DND-41 (cell line): ENCODE measurements at places on chromosomes 5 and 9.
A peak's percentile ranks its signal among the peaks of the same experiment; 100 is the strongest.

GRCh38 chr9:77427256-77427927 lies 220.7 kb downstream of the GNA14 start:
- DNase-seq: no peak

DNA sequence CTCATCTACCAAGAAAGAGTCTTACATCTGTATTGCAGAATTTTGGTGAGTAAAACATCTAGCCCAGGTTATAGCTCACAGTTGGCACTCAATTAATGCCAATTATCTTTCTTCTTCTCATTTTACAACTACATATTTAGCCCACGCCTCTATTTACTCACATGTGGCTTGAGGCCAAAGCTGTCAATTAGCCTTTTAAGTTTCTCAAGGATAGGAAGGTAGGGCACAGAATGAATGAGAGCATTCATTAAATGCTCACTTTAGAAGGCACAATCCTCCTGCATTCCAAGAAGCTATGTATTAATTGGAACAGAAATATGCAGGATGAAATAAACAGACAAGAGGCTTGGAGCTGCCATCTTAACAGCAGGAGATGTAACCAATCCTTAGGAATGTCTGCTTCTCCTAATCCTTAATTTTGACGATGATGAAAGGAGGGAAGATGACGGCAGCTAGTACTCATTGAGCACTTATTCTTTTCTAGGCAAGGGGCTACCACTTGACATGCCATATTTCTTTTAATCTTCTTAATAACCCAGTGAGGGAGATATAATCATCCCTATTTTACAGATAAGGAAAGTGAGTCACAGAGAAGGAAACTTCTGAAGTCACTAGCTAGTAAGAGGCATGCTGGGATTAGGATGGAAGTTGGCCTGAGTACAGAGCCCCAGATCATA lies 30.8 kb upstream of the PANK3 start:
- no peak for DNase-seq

GRCh38 chr9:21110708-21111576 lies 30.7 kb downstream of the IFNW1 start:
- peak; percentile 41 for DNase-seq

DNA sequence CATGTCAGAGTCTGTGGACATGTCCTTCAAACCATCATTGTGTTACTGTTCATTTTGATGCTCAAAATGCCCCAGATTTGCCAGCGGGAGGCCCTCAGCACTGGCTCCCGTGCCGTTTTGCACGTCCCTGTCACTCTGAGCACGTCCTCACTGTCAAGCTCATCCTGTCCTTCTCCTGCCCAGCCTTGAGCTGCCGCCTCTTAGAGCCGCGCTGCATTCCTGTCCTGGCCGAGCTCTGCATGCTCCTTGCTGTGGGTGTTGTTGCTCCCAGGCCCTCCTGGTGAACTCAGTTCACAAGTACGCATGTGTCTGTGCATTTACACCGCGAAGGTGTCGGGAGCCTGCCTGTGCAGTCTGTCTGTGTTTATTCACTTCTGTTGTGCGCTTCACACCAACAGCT lies 62.2 kb downstream of the WNK2 start:
- DNase-seq: no peak

DNA sequence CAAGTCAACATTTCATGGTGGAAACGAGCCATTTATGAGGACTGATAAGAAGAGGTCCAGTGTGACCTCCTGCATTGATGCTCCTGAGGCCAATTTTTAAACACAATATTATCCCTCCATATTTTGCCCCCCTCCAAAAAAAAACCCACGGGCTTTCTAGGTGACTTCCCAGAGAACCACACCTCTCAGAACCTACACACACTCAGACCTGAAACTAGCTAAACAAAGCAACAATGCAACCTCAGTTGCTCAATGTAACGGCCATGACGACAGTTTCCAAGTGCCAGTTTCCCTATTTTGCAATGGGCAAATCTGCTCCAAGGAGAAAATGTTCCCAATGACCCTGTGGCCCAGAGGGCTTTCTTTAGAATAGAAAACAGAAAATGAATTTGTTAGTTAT lies 3.5 kb downstream of the NRG2 start:
- no peak for DNase-seq

GRCh38 chr5:67315082-67315989 lies 118.7 kb upstream of the CD180 start:
- DNase-seq: no peak

GRCh38 chr5:96714951-96715451 lies 52.8 kb downstream of the CAST start:
- no peak for DNase-seq

DNA sequence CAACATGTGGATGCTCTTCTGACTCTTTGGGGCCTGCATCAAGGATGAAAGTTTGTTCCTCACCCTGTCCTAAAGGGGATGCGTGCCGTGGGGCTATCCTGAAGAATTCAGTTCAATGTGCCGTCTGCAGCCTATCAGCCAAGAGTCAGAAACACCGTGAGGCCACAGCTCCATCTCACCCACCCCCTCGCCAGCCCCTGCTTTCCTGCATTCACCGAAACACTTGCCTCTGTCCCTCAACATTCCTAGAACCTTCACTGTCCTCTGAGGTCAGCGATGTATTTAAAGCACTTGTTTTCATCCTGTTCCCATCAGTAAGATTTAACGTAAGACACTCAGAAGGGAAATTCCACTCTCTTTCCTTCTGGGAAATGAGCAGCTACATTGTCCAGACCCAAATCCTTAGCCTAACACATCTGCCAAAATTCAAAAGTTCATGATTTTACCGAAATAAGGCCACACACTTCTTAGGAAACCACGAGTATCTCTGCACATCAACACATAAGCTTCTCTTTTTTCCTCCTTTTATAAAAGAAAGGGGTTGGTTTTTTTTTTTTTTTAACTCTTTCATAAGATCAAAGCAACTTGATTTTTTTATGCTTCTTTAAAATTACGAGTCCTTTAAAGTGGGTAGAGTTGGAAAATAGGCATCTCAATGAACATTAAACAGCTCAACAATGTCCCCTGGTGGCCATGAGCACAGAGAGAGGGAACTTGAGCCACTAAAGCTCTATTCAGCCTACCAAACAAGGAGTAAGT lies 100.7 kb downstream of the SUSD1 start:
- peak; percentile 74 for DNase-seq

DNA sequence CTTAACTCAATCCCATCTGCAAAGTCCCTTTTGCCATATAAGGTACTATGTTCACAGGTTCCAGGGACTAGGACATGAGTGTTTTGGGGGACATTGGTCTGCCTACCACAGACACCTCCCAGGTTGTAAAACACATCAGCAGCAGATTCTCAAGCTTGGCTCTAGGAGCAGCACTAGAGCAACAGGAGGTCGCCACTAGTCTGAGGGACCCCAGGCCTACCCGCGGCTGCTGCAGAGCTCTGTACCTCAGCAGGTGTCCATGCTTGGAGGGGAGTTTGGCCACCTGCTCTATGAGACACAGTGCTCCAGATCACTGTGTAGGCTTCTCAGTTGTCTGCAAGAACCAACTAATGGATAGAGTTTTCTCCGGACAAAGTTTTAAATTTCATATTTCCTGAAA lies 262.2 kb upstream of the ARRDC3 start:
- DNase-seq: no peak

DNA sequence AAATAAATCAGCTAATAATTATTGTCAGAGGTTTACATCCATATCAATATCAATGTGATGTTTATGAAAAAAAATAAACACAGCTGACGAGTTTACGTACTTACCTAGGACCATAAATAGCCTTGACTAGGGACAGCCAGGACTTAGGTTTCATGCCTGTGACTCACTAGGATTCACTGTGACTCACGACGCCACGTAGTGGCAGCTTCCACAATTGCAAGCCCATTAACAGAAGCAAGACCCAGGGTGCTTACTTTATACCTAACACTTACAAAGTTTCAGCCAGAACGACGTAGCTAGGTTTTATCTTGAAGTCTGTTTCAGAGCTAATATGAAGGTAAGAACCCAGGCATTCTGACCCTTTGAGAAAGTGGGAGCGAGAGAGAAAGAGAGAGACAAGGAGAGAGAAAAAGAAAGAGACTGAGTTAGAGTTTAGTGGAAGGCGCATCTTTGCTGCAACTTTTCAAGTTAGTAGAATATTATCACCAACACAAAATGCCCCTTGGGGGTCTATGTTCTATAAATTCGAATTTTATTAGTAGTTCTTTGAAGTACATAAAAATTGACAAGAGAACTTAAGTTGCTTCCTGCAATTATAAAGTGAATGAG lies 191.2 kb downstream of the GNA14 start:
- peak; percentile 81 for DNase-seq

DNA sequence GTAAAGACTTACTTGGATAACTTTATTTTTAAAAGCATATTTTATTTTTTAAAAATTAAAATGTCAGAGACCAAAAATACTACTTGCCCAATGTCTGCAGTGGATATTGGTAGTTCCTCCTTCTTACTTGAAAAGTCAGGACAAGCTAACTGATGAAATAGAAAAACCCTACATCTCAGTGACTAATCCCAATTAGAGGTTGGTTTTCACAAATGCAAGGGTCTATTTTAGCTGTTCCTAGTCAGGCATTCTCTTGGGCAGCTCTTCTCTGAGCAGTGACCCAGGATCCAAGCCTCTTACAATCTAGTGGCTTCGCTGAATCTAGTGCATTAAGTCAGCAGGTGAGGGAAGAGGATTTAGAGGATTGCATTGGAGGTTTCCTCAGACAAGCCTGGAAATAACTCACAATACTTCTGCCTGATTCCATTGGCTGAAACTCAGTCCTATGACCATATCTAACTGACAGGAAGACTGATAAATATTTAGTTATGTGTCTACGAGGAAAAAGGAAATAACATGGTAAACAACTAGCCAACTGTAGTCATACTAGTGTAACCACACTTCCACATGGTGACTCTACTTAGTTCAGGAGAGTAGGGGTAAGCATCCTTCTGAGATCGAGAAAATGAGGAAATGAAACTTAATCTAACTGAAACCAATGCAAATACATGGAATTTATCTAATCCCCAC lies 34.2 kb upstream of the MIER3 start:
- no peak for DNase-seq

DNA sequence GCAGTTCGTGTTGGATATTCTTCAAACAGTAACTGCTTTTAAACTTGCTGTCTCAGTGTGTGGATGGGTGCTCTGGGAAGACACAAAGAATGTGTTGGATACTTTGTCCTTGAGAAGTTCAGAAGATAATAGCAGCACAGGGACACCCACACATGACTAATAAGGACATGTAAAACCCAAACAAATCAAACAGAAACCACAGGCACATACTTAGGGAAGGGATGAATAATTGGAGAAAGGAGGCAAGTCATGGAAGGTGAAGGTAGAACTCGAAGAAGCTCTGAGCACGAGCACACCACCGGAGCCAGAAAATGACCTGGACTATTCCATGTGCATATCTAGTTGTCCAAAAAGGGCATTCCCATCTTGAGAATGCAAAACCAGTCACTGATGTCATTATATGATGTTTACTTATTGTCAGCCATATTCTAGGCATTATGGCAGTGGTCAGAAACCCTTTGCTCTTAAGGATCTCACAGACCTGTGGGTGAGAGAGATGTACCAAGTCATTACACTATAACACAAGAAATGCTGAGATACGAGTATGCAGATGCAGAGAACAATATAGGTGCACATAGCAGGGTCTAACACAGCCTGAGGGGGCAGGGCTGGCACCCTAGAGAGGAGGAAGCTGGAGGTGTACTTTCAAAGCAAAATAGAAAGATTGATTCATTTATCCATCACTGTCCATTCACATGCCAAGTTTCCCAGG lies 152.9 kb downstream of the PIK3R1 start:
- DNase-seq: no peak

- DNase-seq: no peak
Observed at GRCh38 chr9:16879416-16879815, 8.9 kb upstream of the BNC2 start.

GRCh38 chr9:27851858-27852257 lies 278.6 kb upstream of the C9orf72 start:
- DNase-seq: no peak

- no peak for DNase-seq
Observed at GRCh38 chr9:71706176-71706575, 62.1 kb downstream of the CEMIP2 start.

DNA sequence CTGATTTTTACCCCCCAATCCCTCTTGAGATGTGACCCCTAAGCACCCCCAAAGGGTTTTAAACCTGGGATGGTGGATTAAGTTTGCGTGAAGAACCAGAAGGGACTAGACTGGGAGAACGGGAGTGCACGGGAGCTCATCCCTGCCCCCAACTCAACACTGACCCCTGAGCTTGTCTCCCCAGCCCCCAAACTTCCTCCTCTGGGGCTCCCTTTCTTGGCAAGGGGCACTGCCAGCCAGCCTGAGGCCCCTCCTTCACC lies 5.0 kb upstream of the SET start:
- no peak for DNase-seq

GRCh38 chr5:159765760-159766517 lies 150.3 kb upstream of the ADRA1B start:
- no peak for DNase-seq

GRCh38 chr5:137778772-137779564 lies 24.8 kb upstream of the HNRNPA0 start:
- no peak for DNase-seq

- peak; percentile 38 for DNase-seq
Observed at GRCh38 chr5:132688536-132689339, 14.9 kb downstream of the IL4 start.

DNA sequence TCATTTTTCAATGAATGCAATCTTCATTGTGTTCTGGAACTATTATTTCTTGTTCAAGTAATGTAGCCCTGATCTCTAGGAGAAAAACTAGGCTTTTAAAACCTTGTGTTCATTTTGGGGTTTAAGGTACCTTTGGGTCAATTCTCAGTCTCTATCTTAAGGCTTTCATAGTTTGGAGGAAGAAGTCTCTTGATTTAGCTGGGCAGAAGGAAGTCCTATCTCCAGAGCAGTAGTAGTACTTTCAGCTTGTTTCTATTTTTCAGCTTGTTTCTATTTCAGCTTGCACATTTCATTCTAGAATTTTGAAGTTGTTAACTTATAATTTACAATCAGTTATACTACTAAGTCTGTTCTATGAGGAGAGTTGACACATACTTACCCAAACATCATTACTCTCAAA lies 15.2 kb downstream of the CSNK1G3 start:
- no peak for DNase-seq

DNA sequence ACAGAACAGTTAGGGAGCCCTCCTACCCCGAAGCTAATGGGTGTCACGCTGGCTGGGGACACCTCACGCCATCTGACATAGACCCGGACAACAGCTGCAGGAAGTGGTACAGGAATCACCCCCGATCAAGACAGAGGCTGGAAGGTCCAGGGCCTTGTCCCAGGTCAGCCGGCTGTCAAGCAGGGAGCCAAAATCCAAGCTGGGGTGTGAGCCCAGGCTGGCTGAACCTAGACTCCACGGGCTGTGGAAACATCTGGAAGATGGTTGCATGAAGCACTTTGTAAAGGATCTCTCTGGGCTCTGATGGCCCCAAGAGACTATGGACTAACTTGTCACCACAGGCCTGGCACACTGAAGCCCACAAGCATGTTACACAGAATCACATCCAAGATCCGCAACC lies 68.9 kb upstream of the STXBP1 start:
- DNase-seq: no peak

- DNase-seq: no peak
Observed at GRCh38 chr5:122311497-122311960, 508 bp upstream of the SNCAIP start.
